Stimulated activated CD4-positive, alpha-beta T cell treated with anti-CD3 and anti-CD28 coated beads, Interleukin-15, amount 100 ng/mL, for 24 hours (primary cell): ENCODE measurements at places on chromosomes 7 and 10.

DNA sequence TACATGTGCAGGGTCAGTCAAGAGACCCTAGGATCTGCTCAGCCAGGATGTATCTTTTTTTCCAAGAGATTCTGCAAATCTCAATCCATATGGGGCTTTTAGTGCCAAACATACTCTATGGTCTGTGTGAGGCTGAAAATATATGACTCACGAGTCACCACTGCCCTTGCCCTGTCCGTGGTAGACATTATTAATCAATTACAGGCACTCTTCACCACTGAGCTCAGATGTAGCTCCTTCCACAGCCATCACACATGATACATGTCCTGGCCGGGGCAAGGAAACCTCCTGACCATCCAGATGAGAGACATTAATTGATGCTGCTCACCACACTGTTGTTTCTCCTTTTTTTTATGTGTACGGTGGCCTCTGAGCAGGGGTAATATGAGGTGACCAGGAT, 90.2 kb upstream of the RET start:
- no peak for DNase-seq

GRCh38 chr7:156039194-156039593, 226.9 kb upstream of the SHH start:
- DNase-seq, result no peak

DNA sequence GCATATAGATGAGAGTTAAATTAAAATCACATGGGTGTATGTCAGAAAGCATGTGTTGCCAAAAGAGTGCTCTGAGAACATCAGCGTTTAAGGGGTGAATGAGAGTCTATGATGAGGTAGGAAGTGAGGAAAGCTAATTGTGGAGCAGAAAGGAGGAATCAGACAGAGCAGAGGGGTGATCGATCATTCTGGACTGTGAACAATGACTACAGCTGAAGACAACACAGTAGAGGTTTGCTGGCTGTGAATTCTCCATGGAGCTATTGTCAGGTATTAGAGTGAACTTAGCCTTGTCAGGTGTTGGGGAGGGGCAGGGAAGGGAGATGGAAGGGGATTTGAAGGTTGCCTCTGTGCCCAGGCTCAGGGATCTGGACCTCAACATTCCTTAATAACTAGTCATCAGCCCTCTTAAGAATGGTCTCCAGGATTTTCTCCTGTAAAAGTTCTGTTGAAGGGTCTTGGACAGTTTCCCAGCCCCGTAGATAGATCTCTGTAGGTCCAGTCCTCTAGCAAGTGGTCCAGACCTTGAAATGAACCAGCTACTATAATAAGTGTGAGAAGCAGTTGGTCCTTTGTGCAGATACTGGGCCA, 57.1 kb downstream of the KIF5B start:
- DNase-seq, result no peak

- no peak for DNase-seq
These were observed 45.4 kb upstream of the GRID1 start for GRCh38 chr10:86411852-86412560.

- no peak for DNase-seq
These were observed 30.8 kb upstream of the CHST15 start for GRCh38 chr10:124124123-124124768.

- no peak for DNase-seq
These were observed 521.4 kb upstream of the SEMA3D start for GRCh38 chr7:85708221-85708620.

- DNase-seq, result no peak
These were observed 34.5 kb downstream of the MKI67 start for GRCh38 chr10:128091636-128092210.

GRCh38 chr7:4069268-4070095, 612.6 kb upstream of the FOXK1 start:
- DNase-seq, result no peak

- no peak for DNase-seq
These were observed 58.5 kb downstream of the ZNF783 start for GRCh38 chr7:149320313-149321124.
